Jurkat, Clone E6-1 (cell line): ENCODE measurements at places on chromosomes 3 and 15.

GRCh38 chr3:17840126-17840525 is 97.7 kb upstream of the TBC1D5 start:
- no peak for DNase-seq

- DNase-seq: no peak
These were observed 2.9 kb downstream of the SAMD7 start for GRCh38 chr3:169914321-169914720.

DNA sequence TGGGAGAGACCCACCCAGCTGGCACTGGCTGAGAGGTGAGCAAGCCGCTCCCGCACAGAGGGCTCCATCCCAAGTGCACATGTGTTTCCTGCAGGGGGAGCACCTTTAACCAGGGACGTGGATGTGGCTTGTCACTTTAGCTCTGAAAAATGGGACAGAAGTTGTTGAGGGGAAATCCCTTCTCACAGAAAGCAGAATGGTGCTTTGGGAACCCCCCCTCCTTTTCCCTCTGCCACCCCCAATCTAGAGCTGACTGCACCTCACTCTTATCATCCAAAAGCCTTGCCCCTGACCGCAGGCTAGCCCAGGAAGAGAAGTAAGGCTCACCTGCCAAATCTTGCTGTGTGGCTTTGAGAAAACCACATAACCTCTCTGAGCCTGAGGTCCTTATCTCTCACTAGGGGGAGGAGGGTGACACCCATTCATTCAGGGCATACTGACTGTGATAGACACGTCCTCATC is 77.9 kb downstream of the RPN1 start:
- peak; percentile 92 for DNase-seq

GRCh38 chr15:67523330-67523729 is 2.4 kb downstream of the C15orf61 start:
- no peak for DNase-seq
